ENCODE measurements at places on chromosomes 5 and 9.

- no peak for DNase-seq
Observed at GRCh38 chr5:113531481-113532159, 18.1 kb downstream of the YTHDC2 start.

GRCh38 chr5:174047472-174048099 is 2.1 kb downstream of the NSG2 start:
- no peak for DNase-seq

GRCh38 chr5:133925866-133926488 is 42.4 kb downstream of the C5orf15 start:
- no peak for DNase-seq

- DNase-seq, result peak; percentile 49
Observed at GRCh38 chr9:136840877-136841645, 1.2 kb upstream of the AJM1 start.

DNA sequence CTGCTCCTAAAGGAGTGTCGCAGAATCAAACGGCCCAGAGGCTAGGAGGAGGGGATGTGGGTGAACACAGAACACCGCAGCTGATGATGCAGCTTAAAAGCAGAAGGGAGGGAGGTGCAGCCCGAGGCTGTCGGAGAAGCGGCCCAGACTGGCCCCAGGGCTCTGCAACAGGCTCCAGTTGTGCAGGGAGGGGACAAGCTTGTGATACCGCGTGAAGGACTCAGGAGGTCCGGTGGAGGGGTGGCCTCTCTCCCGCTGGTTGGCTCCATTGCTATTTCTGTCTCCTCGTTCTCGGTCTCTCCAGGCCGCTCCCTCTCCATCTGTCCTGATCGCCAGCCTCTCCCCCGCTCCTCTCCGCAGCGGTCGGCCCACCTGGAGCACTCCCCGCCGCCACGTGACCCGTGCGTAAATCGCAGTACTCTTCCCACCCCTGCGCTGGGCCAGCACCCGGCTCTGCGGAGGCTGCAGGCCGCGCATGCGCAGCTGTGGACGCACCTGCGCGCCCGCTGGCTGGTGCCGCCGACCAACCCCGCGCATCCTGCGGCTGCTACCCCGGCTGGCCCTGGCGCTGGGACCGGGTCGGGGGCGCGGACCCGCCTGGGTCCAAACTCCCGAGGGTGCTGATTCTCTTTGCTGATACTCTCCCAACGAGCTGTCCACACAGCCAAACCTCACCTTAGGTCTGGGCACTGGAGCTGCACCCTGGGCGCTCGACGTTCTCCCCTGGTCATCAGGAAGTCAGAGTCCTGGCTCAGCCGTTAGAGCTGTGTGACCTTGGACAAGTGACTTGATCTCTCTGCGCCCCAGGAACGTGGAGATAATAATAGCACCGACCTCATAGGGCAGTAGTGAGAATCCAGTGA is 3.7 kb upstream of the STXBP1 start:
- peak; percentile 61 for DNase-seq

- no peak for DNase-seq
Observed at GRCh38 chr9:136351252-136351800, 12.2 kb downstream of the DNLZ start.

GRCh38 chr9:88258601-88259000 is 120.3 kb upstream of the SPATA31C2 start:
- DNase-seq, result no peak

DNA sequence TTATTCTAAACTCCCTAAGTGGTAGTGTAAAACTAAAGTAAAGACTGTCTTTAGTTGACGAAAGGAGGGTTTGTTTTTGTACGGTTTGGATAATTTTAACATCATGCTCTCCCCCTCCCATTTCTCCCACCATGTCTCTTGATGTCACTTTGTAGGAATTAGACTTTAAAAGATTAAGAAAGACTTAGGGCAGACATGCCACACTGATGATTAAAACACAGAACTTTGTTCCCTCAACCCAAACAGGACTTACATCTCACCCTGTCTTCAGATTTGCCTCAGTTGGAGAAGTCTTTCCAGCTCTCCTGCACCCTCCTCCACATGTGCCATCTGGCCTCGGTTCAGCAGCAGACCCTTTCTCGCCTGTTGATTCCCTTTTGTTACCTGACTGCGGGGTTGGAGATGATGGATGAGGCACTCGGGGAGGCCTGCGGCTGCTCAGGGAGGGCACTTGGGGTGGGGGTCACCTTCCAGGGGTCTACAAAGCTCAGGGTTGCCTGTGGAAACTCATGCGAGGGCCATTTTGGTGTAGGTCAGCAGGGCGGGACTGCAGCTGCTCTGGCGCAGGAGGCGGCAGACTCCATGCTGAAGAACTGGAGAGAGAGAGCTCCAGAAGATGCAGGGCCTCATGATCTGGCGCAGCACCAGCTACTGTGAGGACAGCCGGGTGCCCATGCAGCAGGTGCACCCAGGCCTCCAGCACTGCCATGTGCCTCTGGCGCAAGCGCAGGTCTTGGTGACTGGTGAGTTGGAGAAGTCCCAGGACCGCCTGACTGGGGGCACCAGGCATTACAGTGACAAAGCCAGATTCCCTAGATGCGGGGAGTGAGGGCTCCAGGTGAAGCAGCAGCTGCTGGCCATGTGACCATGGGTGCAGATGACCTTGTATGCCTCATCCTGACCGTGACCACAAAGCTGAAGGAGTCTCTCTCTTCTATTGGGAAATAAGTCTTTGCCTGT is 24.5 kb upstream of the EXOC3 start:
- no peak for DNase-seq

- no peak for DNase-seq
Observed at GRCh38 chr5:159982421-159983173, 26.3 kb upstream of the TTC1 start.

- DNase-seq, result peak; percentile 49
Observed at GRCh38 chr5:138753794-138754698, 821 bp downstream of the CTNNA1 start.

GRCh38 chr5:171261361-171261760 is 47.7 kb upstream of the TLX3 start:
- no peak for DNase-seq

DNA sequence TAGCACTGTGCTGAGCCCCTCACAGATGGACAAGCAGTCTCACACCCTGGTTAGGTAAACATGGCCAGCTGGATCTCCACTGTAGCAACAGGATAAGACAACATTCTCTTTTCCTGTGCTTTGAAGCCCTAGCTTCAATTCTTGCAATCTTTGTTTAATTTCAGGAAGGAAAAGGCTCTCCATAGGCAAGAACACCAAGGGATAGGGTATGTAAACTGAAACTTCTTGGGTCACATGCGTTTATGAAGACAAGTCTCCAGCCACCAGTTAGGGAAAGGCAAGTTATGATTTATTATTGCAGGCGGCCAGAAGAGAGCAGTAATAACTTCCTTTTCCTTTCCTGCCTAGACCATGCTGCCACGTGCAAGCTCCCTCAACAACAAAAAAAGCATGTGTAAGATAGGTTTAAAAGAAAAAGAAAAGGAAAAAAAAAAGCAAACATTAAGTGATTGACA is 50.1 kb upstream of the POU5F2 start:
- no peak for DNase-seq

GRCh38 chr9:37974506-37975173 is 70.7 kb upstream of the SLC25A51 start:
- DNase-seq, result no peak

DNA sequence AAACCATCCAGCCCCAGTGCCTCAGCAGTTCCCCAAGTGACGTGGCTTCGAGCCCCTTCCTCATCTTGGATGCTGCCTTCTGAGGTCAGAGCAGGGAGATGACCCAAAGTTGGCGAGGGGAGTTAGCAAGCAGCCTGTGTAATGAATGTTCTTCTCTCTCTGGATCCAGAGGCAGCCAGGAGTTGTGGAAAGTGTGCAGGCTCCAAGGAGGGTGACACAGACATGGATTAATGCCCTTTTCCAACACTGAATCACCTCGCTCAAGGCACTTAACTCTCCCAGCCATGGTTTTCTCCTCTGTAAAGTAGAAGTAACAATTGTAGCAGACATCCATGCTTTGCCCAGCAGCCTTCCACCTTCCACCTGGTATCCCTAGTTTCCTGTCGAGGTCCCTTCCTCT is 64.6 kb upstream of the HAND1 start:
- DNase-seq, result no peak

- DNase-seq, result no peak
Observed at GRCh38 chr5:106401561-106401960, 1269.2 kb downstream of the EFNA5 start.

- no peak for DNase-seq
Observed at GRCh38 chr9:106575823-106576222, 287.1 kb upstream of the ZNF462 start.

GRCh38 chr5:50463047-50463446 is 22.0 kb upstream of the EMB start:
- no peak for DNase-seq

GRCh38 chr9:13823026-13823425 is 490.9 kb downstream of the NFIB start:
- DNase-seq, result no peak

DNA sequence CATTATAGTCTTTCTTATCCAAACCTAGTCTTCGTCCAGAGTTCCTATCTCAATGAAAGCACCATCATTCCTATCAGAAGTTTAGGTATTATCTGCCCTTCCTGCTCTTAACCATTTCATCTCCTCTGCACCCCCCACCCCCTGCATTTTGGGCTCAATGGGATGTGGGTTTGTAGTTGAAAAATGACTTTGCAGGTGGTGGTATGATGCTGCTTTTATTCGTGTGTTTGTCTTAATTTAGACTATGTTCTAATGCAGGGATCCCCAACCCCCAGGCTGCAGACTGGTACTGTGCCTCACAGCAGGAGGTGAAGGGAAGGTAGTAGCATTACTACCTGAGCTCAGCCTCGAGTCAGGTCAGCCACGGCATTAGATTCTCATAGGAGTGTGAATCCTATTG is 49.4 kb upstream of the ZNF608 start:
- DNase-seq, result no peak

DNA sequence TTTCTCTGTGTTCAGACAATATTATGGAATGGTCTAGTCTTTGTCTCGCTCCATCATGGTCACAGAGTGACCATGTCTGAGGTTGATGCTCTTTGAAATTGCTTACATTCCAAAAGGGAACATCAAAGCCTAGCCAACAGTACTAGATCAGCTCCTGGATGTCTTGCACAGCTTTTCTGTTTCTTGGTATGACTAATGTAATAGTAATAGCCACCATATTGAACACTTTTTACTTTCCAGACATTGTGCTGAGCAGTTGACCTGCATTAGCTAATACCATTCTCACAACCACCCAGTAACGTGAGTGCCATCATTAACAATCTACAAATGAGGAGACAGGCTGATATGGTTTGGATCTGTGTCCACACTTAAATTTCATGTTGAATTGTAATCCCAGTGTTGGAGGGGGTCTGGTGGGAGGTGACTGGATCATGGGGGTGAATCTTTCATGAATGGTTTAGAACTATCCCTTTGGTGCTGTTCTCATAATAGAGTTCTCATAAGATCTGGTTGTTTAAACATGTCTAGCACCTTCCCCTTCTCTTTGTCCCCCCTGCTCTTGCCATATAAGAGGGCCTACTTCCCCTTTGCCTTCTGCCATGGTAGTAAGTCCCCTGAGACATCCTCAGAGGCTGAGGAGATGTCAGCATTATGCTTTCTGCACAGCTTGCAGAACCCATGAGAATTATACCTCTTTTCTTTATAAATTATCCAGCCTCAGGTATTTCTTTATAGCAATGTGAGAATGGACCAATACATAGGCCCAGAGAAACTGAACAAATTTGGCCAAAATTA is 577.5 kb upstream of the CLINT1 start:
- DNase-seq, result no peak

- no peak for DNase-seq
Observed at GRCh38 chr5:174493530-174493929, 230.9 kb upstream of the MSX2 start.

DNA sequence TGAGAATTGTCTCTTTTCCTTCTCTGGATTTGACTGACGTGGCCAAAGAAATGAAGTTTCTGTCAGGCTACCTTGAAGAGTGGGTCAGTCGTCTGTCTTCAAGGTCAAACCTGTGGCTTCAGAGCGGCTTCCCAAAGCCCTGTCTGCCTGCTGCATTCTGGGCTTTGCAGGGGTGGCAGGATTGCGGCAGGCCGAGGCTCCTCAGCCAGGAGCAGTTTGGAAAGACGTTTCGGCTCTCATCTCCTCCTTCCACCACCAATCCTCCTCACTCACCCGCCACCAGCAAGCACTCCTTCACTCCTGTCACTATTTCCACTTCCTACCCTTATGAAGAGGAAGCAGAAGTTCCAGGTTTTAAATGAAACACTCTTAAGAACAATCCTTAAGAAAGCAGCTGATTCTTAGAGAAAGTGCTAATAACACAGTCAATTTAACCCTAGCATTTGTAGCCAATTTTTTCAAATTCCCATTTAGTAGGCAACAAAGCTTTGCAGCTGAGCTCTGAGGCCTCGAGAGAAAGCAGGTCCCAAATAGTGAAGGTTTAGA is 351.7 kb downstream of the ZNF608 start:
- no peak for DNase-seq

GRCh38 chr5:54580997-54581811 is 63.6 kb downstream of the SNX18 start:
- no peak for DNase-seq

GRCh38 chr9:116475201-116475600 is 211.9 kb upstream of the TRIM32 start:
- no peak for DNase-seq

Measured in NCI-H187 (cell line).